ENCODE measurements at places on chromosomes 16 and 17. TPM values are rescaled to one million over a fixed set of nuclear protein-coding genes. Genes with fewer than 3 reads are reported as not detected.
A peak's percentile ranks its signal among the peaks of the same experiment; 100 is the strongest.

TEKT1 gene
- total RNA-seq = not detected

SEZ6L2 gene
- 0.13 TPM for total RNA-seq

TRIM72 gene
- total RNA-seq = 0.05 TPM

TNP2 gene
- not detected for total RNA-seq

GCGR gene
- not detected for total RNA-seq

KRT17 gene
- not detected for total RNA-seq

SALL1 gene
- total RNA-seq = not detected

DNA sequence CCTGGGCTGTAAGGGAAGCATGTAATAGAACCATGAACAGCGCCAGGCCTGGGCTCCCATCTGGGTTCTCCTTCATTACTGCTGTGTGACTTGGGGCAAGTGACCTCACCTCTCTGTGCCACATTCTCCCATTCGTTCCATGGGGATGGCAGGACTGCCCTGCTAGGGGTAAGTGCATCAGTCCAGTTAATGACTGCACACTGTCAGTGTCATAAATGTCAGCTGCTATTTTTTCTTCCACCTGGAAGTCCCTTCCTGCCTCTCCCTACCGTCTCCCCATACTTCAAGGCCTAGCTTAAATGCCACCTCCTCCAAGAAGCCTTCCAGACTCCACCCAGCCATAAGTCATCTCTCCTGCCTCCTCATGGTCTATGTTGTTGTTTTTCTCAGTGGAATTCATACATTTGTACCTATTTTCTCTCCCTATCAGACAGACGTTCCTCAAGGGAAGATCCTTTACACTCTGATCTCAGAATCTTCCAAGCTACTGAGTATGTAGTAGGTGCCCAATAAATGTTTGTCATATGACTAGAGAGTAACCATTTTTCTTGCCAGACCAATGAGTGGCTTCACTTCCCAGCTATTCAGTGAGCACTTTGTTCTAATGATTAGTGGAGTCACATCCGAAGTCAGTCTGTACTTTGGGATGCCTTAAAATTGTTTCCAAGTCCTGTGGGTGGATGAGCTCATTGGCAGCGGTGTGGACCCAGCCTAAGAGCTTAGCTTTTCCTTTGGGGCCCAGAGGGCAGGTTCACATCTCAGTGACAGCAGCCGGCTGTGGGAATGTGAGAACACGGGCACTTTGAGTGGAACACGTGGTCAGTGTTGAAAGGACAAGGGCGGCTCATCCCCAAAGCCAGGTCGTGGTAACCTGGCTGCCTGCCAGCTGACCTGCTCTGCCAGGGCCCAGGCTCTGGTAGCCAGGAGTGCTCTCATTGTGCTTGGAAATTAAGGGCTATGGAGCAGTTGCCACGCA, 147.5 kb upstream of the GSE1 start:
- peaks cover 26% of the 10 kb centered on the region for H3K27me3 ChIP-seq
- H3K27ac ChIP-seq = no peak overlapping the region
- peaks cover 1% of the 10 kb centered on the region for H3K4me1 ChIP-seq

GRCh38 chr17:27207073-27207513, 86.8 kb upstream of the WSB1 start:
- no peak for DNase-seq
- H3K27me3 ChIP-seq = no peaks in the 10 kb centered on the region
- peaks cover 9% of the 10 kb centered on the region for H3K4me1 ChIP-seq
- no peak overlapping the region for H3K4me3 ChIP-seq
- no peak overlapping the region for H3K27ac ChIP-seq

DNA sequence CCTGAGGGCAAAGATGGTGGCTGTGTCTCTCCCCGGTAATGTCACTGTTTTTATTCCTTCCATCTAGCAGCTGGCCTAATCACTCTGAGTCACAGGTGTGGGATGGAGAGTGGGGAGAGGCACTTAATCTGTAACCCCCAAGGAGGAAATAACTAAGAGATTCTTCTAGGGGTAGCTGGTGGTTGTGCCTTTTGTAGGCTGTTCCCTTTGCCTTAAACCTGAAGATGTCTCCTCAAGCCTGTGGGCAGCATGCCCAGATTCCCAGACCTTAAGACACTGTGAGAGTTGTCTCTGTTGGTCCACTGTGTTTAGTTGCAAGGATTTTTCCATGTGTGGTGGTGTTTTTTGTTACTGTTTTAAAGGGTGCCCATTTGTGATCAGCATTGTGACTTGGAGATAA, 5.5 kb upstream of the RAPGEFL1 start:
- no peak overlapping the region for H3K4me3 ChIP-seq
- peaks cover 68% of the 10 kb centered on the region for H3K36me3 ChIP-seq
- DNase-seq = no peak
- no peaks in the 10 kb centered on the region for H3K27me3 ChIP-seq

- no peaks in the 10 kb centered on the region for H3K27me3 ChIP-seq
- no peaks in the 10 kb centered on the region for H3K4me1 ChIP-seq
- no peak for DNase-seq
- no peak overlapping the region for H3K27ac ChIP-seq
- H3K4me3 ChIP-seq = no peak overlapping the region
- H3K36me3 ChIP-seq = no peaks in the 10 kb centered on the region
Observed at GRCh38 chr17:57553991-57554825, 190.9 kb downstream of the CCDC182 start.

DNA sequence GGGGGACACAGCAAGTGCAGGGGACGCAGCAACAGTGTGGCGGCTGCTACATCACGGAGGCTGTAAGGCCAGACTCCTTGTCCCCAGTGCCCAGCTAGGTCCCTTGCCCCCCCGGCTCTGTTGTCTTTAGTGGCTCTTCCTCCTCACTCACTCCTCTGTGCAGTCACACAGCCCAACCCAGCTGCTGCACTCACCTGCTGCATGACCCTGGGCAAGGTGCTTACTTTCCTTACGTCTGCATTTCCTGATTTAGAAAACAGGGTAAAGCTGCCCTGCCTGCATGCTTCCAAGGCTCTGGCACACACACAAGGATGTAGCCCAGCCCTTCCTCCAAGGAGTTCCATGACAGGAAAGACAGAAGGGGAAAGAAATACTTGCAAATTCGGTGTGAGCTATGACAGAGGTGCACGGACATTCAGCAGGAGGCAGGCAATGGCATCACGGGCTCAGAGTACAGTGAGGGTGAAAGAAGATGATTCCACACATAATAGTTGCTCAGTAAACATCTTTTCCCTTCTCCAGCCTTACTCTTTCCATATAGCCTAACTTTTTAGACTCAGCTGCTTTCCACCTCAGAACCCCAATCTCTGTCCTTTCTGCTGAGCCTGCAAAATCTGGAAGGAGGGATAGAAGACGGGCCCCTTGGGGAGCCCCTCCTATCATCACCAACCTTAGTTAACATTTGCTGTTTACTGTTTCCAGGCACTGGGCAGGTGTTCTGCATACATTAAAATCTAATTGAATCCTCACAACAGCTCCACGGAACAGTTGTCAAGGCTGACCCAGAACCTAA, 150.9 kb downstream of the MRM1 start:
- DNase-seq = no peak
- no peaks in the 10 kb centered on the region for H3K4me1 ChIP-seq
- no peak overlapping the region for H3K27ac ChIP-seq
- H3K27me3 ChIP-seq = peaks cover 2% of the 10 kb centered on the region

DNA sequence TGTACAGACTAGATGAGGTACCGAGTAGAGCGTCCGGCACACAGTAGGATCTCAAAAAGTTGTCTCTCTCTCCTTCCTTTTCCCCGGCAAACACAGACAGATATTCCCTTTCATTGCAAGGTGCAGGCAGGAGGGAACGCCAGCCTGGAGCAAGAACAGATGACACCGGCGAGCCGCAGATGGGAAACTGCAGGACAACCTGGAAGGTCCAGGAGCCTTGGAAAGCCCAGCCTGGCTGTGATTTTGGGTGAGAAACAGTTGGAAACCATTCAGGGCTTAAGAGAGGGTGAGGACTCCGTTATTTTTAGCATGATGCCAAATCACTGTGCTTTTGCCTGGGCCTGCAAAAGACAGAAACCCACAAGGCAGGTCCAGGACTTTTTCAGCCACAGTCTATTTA, 7.3 kb downstream of the CDH11 start:
- no peaks in the 10 kb centered on the region for H3K27me3 ChIP-seq
- H3K4me3 ChIP-seq = no peak overlapping the region
- no peaks in the 10 kb centered on the region for H3K36me3 ChIP-seq
- no peak overlapping the region for H3K27ac ChIP-seq

DNA sequence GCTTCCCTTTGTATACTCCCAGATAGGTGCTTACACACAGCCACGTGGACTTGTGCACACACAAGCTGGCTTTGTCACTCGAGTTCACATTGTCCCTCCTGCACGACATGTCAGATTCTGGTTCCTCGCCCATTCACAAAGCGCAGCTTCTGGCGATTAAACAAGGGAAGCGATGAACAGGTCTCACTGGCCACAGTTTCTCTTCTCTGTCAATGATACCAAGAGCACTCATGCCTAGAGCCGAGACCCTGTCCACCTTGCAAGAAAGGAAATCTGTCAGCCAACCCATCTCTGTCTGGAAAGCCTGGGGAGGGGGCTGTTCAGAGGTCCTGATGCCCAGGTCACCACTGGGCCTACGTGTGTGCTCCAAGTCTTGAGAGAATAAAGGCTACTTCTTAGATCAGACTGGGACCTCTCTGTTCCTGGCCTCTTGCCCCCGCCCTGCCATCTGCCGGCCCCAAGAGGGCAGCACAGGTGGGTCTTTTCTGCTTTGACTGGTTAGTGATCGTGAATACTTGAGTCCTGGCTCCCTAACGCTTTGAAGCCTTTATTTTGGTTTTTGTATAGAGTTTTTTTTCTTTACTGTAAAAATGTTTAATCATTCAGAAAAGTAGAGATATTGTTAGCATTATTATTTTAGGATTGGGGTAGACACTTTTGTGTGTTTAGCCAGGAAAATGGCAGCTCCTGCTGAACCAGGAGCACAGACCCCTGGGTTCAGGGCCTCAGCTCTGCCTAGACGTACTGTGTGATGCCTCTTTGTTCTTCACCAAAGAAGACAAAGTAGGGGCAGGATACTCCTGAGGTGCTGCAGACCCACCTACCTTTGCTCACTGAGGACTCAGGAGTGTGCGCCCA, 104.7 kb downstream of the MRM1 start:
- no peaks in the 10 kb centered on the region for H3K36me3 ChIP-seq
- H3K27ac ChIP-seq = no peak overlapping the region
- DNase-seq = peak; percentile 67
- H3K27me3 ChIP-seq = peaks cover 39% of the 10 kb centered on the region
- no peaks in the 10 kb centered on the region for H3K4me1 ChIP-seq

- H3K27ac ChIP-seq = peak overlapping the region; percentile 59
- DNase-seq = no peak
- peaks cover 87% of the 10 kb centered on the region for H3K4me1 ChIP-seq
- H3K4me3 ChIP-seq = peak overlapping the region; percentile 17
Observed at GRCh38 chr16:79628988-79629387, 28.5 kb upstream of the MAF start.

GRCh38 chr16:53895851-53896250, 191.9 kb downstream of the FTO start:
- no peaks in the 10 kb centered on the region for H3K27me3 ChIP-seq
- peaks cover 30% of the 10 kb centered on the region for H3K4me1 ChIP-seq

DNA sequence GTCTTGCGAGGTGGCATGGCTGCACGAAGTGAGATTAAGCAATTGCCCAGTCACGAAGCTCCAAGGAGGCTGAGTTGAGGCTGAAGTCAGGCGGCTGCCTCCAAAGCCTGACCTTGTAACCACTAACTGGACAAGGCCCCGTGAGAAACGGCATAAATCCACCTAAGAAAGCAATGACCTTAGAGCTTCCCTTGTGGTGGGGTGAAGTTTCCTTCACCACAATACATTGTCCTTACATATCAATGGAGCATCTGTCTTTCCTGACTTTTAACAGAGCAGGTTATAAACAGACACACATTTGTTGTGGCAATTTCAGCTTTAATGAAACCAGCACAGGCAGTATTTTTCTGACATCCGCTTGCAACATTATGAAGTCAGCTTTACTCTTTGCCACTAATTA, 2.5 kb upstream of the MED9 start:
- H3K27ac ChIP-seq = no peak overlapping the region
- DNase-seq = no peak
- peaks cover 26% of the 10 kb centered on the region for H3K27me3 ChIP-seq
- H3K36me3 ChIP-seq = peaks cover 6% of the 10 kb centered on the region
- H3K4me3 ChIP-seq = no peak overlapping the region

GRCh38 chr17:75834279-75834920, 9.8 kb downstream of the UNC13D start:
- peaks cover 43% of the 10 kb centered on the region for H3K4me1 ChIP-seq
- no peak for DNase-seq
- no peaks in the 10 kb centered on the region for H3K27me3 ChIP-seq
- peaks cover 64% of the 10 kb centered on the region for H3K36me3 ChIP-seq

- no peak overlapping the region for H3K4me3 ChIP-seq
- peaks cover 10% of the 10 kb centered on the region for H3K4me1 ChIP-seq
Observed at GRCh38 chr16:23987443-23987842, 151.7 kb downstream of the PRKCB start.

- DNase-seq = no peak
- peaks cover 5% of the 10 kb centered on the region for H3K4me1 ChIP-seq
Observed at GRCh38 chr17:48144976-48145798, 37.6 kb downstream of the SNX11 start.

GRCh38 chr16:64830653-64831052, 291.2 kb downstream of the CDH11 start:
- H3K27me3 ChIP-seq = no peaks in the 10 kb centered on the region
- no peaks in the 10 kb centered on the region for H3K4me1 ChIP-seq
- no peak overlapping the region for H3K4me3 ChIP-seq
- no peaks in the 10 kb centered on the region for H3K36me3 ChIP-seq
- DNase-seq = no peak
- no peak overlapping the region for H3K27ac ChIP-seq

- H3K36me3 ChIP-seq = peaks cover 78% of the 10 kb centered on the region
- H3K27me3 ChIP-seq = no peaks in the 10 kb centered on the region
- H3K4me1 ChIP-seq = peaks cover 33% of the 10 kb centered on the region
- no peak overlapping the region for H3K27ac ChIP-seq
- DNase-seq = no peak
Observed at GRCh38 chr16:57045694-57046381, 46.5 kb upstream of the CPNE2 start.

DNA sequence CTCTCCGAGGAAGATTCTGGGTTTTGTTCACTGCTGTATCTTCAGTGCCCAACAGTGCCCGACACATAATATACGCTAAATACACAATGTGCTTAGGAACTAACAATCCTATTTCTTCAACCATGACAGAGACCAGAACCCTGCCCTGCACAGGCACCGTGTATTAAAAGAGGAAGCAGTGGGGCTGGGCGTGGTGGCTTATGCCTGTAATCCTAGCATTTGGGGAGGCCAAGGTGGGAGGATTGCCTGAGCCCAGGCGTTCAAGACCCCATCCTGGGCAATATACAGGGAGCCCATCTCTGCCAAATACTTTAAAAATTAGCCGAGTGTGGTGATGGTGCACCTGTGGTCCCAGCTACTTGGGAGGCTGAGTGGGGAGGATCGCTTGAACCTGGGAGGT, 19.3 kb downstream of the ARL2BP start:
- DNase-seq = no peak
- H3K36me3 ChIP-seq = no peaks in the 10 kb centered on the region
- no peak overlapping the region for H3K4me3 ChIP-seq
- no peak overlapping the region for H3K27ac ChIP-seq
- peaks cover 32% of the 10 kb centered on the region for H3K4me1 ChIP-seq
